Activated T-cell treated with anti-CD3 and anti-CD28 coated beads, Interleukin-2, amount 50 U/mL, for 4 hours (primary cell): ENCODE measurements at places on chromosomes 5 and 9.

DNA sequence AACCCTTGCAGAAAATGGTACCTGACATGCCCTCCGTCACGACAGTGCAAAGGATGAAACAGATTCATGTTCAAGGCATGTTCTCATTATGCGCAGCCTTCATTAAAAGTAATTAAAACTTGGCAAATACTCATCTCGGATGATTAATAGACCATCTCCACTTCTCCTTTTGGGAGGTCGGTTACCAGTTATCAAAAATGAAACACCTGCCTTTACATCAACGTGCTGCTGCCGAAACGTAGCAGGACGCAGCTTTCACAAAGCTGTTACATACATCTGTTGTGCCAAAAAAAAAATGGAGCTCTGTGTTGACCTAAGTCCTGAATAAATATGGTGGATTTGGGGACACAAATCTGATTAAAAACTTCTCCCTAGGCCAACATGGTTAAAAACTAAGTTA, 75.7 kb downstream of the PTCH1 start:
- DNase-seq: no peak

DNA sequence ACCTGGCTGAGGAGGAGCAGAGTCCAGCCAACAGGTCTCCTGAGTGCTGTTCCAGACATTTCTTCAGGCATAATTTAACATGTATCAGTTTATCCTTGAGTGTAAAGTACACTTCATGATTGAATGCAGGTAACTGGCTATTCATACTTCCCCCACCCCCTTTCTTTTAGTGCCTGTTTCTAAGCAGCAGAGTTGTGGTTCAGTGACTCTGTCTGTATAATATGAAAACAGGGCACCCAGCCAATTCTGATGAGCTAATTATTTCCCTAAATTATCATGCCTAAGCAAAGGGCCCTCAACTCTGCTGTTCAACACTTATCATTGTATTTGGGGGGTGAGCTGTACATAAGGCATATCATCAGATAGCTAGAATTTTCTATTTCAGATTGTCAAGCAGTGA, 51.9 kb upstream of the ZSWIM6 start:
- DNase-seq: no peak

DNA sequence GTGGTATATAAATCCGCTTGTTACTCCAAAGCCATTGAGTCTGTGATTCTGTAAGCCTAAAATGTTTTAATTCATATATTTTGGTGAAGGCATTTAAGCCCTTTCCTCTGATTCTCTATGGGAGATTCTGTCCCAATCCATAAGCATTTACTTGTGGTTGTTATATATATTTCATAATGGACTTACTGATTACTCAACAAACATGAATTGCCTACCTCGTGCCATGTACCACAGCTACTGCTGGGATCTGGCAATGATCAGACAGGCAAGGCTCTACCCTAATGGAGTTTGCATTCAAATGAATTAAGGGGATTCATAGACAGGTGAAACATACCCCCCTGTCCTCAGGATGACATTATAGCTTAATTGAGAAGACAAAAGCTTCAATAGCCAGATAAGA, 54.5 kb downstream of the C9orf152 start:
- no peak for DNase-seq

DNA sequence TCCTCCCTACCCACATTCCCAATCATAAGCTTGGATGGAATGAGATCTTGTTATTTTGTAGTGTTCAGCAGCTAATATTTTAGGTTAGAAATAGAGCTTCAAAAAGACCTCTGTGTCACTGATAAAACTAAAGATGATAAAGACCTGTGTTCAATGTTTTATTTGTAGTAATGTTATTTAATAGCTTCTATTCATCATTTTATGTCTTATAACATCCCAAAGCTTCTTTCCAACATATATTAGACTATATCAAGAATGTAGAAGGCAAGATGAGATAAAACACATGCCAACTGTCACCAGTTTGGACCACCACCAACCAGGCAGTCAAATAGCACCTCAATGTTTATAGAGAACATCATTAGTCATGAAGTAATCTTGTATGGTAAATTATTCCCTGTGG, 409.5 kb upstream of the ITGA1 start:
- DNase-seq: no peak

GRCh38 chr5:168304349-168304748, 12.9 kb downstream of the WWC1 start:
- DNase-seq: no peak

DNA sequence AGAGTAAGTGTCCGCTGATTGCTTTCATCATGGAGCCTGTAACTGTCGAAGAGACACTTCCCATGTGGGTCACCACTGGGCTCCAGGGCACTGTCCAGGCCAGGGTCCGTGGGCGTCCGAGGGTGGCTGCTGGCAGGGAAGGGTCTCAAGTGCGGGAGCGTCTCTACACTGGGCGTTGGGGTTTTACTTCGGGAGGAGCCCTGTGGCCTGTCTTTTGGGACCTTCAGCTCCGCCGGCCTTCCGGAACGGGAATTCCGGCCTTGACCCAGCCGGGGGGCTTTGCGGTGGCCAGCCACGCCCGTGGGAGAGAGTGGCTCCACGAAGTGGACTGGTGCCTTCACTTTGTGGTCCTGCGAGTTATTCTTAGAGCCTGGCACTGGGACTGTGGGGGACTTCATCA, 86.2 kb downstream of the CAMSAP1 start:
- DNase-seq: no peak

- DNase-seq: no peak
These were observed 24.0 kb downstream of the NKD2 start for GRCh38 chr5:1032551-1033027.

DNA sequence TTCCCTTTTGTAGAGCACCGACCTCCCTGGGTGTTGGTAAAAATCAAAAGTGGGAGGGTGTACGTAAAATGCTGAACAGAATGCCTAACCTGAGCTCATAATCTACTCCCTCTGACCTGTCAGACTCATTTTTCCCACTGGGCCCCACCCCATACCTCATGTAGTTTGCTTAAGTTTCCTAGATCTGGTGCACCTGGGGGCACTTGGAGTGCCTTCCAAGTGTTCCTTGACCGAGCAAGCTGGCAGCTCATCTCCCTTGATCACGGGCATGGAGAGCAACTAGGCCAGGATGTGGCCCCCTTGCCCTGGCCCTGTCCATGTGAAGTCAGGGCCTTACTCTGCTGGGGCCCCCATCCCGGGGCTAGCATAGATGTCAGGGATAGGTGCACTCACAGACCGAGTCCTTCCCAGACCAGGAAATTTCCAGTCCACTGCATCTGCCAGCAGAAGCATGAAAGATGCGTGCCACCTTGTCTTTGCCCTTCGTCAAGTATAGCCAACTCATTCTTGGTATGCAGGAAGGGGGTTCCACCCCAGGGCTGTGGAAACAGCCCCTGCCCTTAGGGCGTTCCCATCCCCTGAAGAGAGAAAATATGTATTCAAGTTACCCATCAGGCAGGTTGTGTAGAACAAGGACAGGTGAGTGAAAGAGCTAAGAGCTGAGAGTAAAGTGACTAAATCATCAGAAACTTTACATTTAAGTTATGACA, 41.9 kb downstream of the SLC22A5 start:
- DNase-seq: no peak

- no peak for DNase-seq
These were observed 11.7 kb upstream of the IFNA5 start for GRCh38 chr9:21316860-21317259.

DNA sequence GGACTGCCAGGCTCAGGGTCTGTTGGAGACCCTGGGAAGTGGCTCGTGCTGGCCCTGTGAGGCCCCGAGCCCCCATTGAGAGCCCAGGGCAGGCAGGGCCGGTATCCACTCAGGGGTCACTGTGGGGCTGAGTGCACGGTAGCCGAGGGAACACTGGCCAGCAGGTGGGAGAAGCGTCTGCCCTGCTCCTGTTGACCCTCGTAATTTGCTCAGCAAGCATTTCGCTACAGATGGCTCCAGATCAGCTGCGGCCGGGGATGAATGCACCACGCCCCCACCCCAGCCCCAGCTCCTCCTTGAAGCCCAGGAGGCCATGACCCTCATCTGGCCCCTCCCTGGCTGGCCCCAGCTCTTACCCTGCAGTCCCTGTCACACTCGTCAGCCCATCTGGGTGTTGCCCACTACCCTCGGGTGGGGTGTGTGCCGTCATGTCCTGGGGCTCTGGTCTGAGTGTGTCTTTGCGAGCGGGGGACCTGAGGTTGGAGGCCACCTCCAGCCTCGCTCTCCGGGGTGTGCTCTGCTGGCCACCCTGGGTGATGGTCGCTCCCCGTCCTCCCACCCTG, 6.1 kb upstream of the NRARP start:
- DNase-seq: no peak

GRCh38 chr5:33867241-33867640, 24.5 kb downstream of the ADAMTS12 start:
- DNase-seq: no peak

- no peak for DNase-seq
These were observed 55.4 kb downstream of the EFNA5 start for GRCh38 chr5:107615299-107615817.

GRCh38 chr5:5347442-5347841, 75.0 kb upstream of the ICE1 start:
- DNase-seq: no peak

DNA sequence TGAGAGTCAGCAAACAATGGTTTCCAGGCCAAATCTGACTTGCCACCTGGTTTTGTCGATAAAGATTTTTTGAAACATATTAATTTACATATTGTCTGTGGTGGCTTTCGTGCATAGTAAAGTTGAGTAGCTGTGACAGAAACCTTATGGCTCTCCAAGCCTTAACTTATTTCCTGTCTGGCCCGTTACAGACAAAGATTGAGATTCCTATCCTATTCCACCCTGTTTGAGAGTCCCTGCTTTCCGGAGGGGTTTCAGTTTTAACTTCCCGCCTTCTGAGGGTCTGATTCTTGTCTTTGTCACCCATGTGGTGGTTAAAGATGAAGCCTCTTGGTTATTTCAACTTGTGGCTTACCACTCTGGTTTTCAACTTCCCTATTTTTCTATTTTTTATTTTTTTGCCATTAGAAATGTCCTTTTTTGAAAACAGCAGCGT, 11.4 kb downstream of the OTULIN start:
- no peak for DNase-seq

DNA sequence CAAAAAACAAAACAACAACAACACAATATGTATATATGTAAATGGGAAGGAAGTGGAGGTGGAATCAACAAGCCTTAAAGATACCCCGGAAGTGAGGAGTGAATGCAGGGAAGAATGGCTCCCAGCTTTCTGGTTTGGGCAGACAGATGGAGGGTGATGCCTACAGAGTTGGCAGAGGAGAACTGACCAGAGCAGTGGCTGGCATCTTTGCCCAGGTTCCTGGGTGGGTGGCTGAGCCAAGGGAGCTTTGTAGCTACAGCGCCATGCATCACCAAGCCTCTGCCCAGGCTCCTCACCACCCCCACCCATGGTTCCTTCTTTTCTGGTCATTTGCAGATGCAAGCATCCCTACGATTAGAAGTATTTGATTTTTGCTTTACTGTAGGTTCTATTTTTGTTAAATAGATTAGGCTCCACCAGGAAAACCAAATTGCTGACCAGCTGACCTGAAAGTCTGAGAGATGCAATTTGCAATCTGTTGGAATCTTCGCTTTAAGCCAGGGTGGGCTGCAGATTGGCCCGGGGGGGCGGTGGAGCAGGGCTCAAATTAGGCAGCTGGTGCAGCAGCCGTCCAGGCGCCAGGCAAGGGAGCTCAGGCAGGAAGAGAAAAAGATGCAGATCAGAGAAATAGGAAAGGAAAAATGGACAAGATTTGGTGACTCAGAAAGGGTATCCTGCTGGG, 163.3 kb upstream of the TBC1D2 start:
- DNase-seq: no peak

GRCh38 chr9:24899463-24899862, 353.8 kb upstream of the IZUMO3 start:
- no peak for DNase-seq

DNA sequence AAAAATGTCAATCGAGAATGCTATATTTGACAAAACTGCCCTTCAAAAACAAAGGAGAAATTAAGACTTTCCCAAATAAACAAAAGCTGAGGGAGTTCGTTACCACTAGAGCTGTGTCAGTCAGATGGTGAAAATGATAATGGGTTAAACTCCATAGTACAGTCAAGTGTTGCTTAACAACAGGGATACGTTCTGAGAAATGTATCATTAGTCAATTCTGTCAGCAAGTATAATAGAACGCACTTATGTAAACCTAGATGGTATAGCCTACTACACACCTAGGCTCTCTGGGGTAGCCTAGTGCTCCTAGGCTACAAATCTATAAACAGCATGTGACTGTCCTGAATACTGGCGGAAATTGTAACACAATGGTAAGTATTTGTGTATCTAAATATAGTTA, 138.7 kb downstream of the DRD1 start:
- no peak for DNase-seq
